ENCODE measurements at places on chromosomes 4 and X. TPM values are rescaled to one million over a fixed set of nuclear protein-coding genes. Genes with fewer than 3 reads are reported as not detected.
A peak's percentile ranks its signal among the peaks of the same experiment; 100 is the strongest.

The SPANXD gene
- total RNA-seq: not detected

The GSX2 gene
- total RNA-seq: not detected

The ACSL1 gene
- total RNA-seq: 63.1 TPM

The ALB gene
- total RNA-seq: 83.2 TPM

The MAGEA3 gene
- total RNA-seq: not detected

The NDST3 gene
- total RNA-seq: 0.17 TPM

The MAGEB1 gene
- total RNA-seq: not detected

The ZCCHC4 gene
- total RNA-seq: 8.3 TPM

The ZNF141 gene
- total RNA-seq: 18.8 TPM

The CT45A2 gene
- not detected for total RNA-seq

The PTTG2 gene
- total RNA-seq: 1.1 TPM

The TACR3 gene
- 0.23 TPM for total RNA-seq

The SLC26A1 gene
- total RNA-seq: 4.3 TPM

The ZCCHC12 gene
- 0.20 TPM for total RNA-seq

The GUCY1B1 gene
- total RNA-seq: 13.5 TPM

The MAGED2 gene
- 145 TPM for total RNA-seq

The PCYT1B gene
- 0.32 TPM for total RNA-seq

The CRLF2 gene
- 2.3 TPM for total RNA-seq

The HERC5 gene
- 4.1 TPM for total RNA-seq

GRCh38 chr4:22471999-22472461 is 43.8 kb downstream of the ADGRA3 start:
- no peak for DNase-seq

DNA sequence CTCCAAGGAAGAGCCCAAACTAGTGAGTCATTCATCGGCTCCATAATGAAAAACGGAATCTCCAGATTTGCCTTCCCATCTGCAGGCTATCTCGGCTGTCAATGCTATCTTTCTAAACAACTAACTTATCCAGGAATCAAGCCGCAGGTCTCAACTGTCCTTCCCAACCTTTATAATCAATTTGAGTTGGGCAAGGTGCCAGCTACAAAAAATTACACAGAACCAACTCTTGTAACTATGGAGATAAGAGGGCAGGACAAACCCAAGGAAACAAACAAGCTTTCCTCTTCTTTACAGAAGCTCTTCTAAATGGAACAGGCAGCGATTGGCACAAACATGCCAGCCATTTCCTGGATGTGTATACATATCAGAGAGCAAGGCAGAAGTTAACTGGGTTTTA is 61.2 kb upstream of the RAI2 start:
- DNase-seq: peak; percentile 38

GRCh38 chr4:45331802-45332201 is 605.4 kb upstream of the GNPDA2 start:
- DNase-seq: no peak

DNA sequence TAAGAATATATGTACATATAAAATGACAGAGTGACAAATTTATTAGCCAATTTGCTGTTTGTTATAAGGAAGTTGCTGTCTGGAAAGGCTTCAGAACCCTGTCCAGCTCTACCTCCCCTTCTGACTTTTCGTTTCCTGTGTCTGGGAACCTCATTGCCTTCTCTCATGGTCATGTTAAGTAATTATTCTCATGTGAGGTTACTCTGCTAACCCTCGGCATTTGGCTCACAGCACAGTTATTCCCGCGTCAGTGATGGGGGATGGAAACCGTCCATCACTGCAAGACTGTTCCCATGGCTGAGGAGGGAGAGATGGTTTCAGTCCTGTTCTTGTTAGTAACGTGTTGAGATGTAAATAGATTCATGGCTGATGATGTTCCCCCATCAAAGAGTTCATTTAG is 11.9 kb downstream of the EDNRA start:
- DNase-seq: peak; percentile 13

- DNase-seq: peak; percentile 31
Observed at GRCh38 chrX:115650916-115651315, 89.9 kb downstream of the PLS3 start.

DNA sequence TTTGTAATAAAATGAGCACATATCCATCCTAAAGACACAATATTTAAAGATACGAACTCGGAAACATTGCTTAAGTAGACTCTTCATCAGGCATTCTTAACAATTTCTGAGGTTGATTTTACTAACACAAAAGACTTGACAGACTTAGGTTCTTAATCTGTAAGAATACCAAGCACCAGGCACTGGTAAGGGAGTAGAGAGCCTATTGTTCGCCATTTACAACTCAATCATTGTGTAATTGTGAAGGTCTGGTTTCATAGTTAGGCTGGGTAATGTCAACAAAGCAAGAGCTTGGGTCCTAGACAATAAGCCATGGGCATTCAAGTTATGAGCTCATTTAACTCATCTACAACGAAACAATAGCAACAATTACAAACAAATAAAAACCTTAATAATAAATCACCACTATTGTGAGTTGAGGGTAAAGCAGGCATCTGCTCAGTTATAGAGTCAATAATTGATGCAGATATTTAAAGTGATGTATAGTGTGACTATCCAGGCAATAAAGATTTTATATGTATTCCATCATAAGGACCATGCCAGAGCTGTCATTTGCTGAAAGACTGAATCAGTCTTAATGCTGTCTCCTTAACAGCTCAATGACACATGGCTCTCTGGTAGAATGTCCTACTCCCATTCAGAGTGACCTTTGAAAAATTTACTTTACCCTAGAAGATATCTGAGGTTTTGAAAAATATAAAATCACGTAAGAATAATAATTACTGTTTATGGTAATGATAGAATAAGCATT is 664.0 kb upstream of the PCDH7 start:
- DNase-seq: no peak

GRCh38 chr4:122514671-122515070 is 58.1 kb upstream of the IL2 start:
- no peak for DNase-seq

GRCh38 chr4:165208741-165209388 is 1.5 kb downstream of the KLHL2 start:
- no peak for DNase-seq

- DNase-seq: no peak
Observed at GRCh38 chr4:24214796-24215195, 324.9 kb upstream of the PPARGC1A start.

GRCh38 chrX:39815631-39816030 is 282.1 kb downstream of the BCOR start:
- DNase-seq: no peak

DNA sequence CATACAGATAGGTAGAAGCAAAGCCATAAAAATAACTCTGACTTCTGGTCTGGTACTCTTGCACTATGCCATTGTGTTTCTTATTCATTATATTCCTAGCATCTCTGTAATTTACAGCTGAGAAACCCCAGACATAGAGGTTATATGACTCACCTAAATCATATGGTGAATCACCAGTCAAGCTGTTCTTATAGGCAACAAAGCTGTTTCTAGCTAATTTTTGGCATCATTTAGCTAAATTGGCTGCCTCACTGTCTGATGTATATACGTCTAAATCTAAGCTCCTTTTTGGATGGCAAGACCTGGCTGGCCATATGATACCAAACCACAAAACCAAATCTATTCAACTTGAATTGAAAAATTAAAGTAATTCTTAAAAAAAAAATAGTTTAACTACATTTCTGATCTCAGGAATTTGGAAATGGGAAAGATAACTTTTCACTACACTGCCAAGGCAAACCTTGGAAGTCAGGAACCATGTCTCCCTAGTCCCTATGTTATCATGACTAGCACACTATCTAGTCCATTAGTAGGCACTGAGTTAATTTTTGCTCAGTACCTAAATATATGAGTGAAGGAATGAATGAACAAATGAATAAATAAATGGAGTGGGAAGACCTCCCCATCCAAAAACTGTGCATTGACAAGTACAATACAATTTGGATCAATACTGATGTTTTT is 41.3 kb upstream of the STAG2 start:
- no peak for DNase-seq

DNA sequence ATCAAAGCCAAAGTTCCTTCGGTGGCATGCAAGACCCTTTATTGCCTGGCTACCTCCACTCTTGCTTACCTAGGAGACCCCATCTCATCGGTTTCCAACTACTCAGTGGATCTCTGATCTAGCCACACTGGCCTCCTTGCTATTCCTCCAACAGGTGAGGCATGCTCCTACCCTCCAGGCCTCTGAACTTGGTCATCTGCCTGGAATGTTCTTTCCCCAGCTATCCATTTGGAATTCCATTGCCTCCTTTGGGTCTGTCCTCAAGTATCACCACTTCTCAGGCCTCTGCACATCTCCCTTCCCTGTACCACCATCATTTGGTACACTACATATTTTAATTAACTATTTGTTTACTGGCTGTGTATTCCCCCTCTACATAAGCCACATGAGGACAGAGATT is 11.2 kb downstream of the LGI2 start:
- no peak for DNase-seq

GRCh38 chrX:41688156-41688555 is 617 bp upstream of the GPR34 start:
- no peak for DNase-seq

- DNase-seq: no peak
Observed at GRCh38 chr4:111871802-111872201, 273.5 kb upstream of the FAM241A start.

GRCh38 chr4:142607976-142608375 is 238.1 kb downstream of the INPP4B start:
- no peak for DNase-seq

DNA sequence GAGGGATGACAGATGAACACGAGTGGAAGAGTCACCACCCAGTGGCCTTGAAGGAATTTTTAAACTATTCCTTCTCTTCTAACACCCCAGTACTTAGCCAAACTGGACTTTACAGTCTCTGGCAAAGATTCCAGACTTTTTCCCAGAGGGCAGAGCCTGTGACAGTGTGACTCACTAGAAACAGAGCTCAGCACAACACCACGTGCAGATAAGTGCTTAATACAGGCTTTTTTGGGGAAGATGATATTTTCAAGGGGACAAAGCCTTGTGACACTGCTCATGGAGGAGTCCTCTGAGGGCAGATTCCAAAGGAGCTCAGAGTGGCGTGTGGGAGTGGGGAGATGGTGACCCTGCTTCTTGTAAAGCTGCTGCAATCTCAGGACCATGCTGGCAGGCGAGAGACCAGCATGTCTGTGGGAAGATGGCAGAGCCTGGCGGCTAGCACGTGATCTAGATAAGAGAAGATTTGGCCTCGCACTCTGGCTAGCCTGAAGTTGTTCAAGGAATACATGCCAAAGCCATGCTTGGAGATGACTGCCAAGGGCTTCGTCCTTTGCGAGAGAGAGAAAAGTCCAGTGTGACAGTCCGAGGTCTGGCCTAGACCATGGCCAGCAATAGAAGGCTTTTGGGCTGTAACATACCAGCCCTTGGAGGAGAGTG is 2.4 kb downstream of the RAB33A start:
- DNase-seq: no peak

GRCh38 chrX:11188664-11189063 is 77.5 kb downstream of the HCCS start:
- no peak for DNase-seq

DNA sequence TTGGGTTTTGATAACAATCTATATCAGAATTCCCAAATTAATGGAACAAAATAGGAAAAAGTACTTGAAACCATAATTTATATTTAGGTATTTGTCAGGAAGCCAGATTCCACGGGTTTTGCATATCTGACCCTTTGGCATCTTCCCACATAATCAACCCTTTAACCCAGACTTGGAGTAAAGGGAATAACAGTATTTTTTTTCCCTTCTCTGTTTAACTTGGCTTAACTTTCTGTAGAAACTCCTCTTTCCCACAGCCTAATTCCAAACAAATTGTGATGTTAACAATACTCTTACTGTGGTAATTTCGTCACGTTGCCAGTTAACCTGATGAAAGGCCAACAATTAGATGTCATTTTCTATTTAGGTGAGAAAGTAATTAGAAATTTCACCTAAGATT is 49.4 kb upstream of the GUCY1A1 start:
- no peak for DNase-seq

DNA sequence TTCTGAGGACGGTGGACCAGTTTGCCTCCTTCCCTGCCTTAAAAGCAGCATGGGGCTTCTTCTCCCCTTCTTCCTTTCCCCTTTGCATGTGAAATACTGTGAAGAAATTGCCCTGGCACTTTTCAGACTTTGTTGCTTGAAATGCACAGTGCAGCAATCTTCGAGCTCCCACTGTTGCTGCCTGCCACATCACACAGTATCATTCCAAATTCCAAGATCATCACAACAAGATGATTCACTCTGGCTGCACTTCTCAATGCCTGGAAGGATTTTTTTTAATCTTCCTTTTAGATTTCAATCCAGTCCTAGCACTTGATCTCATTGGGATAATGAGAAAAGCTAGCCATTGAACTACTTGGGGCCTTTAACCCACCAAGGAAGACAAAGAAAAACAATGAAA is 255.3 kb downstream of the RAPGEF2 start:
- DNase-seq: no peak

GRCh38 chrX:17876135-17876534 is 15.0 kb upstream of the RAI2 start:
- DNase-seq: no peak

- DNase-seq: no peak
Observed at GRCh38 chr4:123602007-123602406, 205.4 kb downstream of the SPRY1 start.

- DNase-seq: no peak
Observed at GRCh38 chr4:78199984-78200383, 142.9 kb downstream of the FRAS1 start.

DNA sequence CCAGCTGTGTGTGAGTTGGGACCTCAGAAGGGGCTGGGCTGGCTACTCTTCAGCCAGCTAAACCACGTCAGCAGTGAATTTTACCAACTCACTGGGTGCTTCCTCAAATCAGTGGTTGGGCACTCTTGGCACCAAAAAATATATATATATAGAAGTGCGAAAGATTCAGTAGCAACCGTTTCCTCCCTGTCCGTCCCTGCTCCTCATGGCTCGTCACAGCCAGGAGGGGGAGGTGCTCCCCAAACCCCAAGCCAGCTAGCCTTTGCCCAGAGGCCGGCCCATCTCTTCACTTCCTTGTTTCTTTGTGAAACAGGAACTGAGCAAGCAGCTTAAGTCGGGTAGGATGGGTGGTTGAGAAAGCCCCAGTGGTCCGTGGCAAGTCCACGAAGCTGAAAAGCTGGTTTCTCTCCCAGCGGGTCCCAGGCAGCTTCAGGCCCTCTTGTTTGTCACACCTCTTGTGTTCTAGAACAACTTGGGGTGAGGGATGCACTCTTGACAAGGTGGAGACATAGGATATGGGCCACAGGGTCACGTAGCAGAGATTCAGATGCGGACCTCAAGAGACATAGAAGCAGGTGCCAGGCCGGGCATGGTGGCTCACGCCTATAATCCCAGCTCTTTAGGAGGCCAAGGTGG is 6.8 kb upstream of the SASH3 start:
- DNase-seq: peak; percentile 62
